SK-N-SH (cell line): ENCODE measurements at places on chromosomes 1 and 21.

- no peak for DNase-seq
These were observed 85.6 kb downstream of the PRRX1 start for GRCh38 chr1:170749549-170749948.

GRCh38 chr1:159880430-159880829 lies 18.0 kb upstream of the VSIG8 start:
- no peak for DNase-seq

DNA sequence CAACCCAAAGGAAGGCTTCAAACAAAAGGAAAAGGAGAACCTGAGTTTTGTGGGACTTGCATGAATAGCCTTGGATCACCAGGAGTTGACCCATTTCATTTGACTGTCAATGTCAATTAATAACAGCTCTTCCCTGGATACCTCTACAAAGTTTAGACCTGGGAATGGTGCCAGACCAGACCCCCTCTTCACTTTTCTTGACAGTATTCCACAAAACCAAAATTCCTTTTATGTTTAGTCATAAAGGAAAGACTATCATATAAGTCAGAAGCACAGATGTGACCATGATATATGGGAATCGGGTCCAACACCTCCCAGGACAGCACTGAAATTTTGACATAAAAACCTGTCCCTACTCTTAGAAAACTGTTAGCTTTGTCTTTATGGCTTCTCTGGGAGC lies 191.8 kb downstream of the LYPLAL1 start:
- no peak for DNase-seq

GRCh38 chr1:64834734-64835133 lies 89.9 kb downstream of the RAVER2 start:
- DNase-seq, result no peak

DNA sequence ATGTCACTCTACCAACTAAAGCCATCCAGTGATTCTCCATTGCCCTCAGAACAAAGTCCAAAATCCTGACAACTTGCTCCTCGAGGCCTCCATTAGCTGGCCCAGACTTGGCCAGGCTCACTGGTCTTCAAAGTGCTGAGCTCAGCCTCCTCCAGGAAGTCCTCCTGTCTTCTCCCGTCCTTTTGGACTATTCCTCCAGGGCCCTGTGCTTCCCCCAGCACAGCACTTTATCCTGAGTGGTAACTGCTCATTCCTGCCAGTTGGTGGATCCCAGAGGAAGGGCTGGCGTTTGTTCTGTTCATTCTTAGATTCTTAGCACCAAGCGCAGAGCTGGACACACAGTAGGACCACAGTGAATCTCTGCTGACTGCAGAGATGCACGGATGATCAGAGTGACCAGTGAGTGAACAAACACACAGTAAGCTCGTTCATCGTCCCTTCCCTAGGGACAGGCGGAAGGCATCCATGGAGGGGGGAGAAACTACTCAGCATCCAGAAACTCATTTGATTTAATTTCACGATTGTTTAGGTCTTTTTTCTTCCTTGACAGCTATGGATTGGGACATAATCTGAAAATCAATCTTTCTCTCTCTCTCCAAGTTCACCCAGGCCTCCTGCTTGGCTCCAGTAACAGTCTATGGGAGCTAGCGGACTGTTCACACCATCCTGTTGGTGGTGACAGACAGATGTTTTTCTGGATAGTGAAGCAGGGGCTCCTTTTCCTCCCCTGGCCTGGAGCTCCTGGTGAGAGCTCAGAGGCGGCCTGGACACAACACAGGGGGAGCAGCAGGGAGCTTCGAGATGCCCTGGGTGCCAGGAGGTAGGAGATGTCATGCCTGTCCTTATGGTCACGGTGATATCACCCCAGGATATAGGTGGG lies 180.2 kb downstream of the PTPRU start:
- no peak for DNase-seq

DNA sequence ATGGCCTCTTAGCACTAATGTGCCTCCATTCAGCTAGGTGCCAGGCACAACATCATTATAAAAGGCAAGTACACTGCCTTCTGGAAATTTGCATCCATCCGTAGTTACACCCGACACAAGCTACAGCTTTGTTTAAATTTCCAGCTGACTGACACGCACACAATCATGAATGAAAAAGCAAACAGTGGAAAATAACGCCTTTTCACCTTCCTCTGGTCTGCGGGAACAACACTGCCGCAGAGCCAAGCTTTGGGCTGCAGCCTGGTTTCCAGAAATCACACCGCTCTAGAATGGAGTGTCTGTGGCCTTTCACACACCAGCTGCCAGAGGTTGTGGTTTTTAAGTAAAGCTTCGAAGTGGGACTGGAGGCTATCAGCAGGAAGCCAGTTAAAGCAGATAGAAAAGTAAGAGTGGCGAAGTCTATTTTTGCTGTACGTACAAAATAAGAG lies 142.8 kb upstream of the COA6 start:
- no peak for DNase-seq

DNA sequence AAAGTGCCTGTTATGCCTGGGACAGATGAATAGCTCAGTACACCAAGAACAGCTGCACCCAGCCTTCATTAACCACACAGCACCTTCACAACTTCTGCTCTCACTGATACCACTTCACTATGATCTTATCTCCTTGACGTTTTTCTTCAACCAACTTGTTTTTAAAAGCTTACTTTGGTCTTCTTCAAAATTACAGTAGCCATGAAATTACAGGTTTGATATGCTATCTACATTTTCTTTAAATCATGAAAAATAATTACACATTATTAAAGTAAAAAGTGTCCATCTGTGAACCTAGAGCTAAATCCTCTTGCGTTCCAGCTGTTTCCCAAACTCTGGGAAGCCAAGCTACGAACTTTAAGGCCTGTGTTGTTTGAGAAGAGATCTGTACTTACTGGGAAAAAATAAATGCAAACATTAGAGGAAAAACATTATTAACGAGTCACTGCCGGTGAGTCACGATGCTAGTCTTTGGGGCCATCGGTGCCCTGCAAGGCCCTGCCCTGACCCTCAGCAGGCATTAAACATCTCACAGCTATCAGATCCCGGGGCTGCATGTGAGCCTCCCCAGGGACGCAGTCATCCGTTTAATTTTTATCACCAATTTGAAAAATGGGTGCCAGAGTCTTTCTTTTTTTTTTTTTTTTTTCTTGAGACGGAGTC lies 56.3 kb upstream of the GPR153 start:
- no peak for DNase-seq
